ENCODE measurements at places on chromosomes 6 and 20.
A peak's percentile ranks its signal among the peaks of the same experiment; 100 is the strongest.

DNA sequence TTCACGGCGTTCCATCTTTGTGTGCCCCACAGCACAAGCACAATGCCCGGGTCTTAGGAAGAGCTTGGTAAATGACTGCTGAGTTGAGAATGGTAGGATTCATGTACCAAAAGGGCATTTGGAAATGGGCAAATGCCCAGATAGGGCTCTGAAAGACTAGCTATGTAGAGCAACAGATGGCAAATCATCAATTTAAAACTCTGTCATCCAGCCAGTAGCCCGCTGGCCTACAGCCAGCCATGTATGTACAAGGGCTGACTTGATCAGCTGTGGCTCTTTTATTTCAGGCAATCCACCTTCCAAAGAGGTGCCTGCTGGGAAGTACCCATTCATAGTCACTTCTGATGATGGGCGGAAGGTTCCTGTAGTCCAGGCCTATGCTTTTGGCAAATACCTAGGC is 35.1 kb downstream of the NT5E start:
- peaks cover 8% of the 10 kb centered on the region for H3K36me3 ChIP-seq
- H3K4me3 ChIP-seq, result no peak overlapping the region
- peaks cover 25% of the 10 kb centered on the region for H3K4me1 ChIP-seq
- H3K27ac ChIP-seq, result no peak overlapping the region
- DNase-seq, result no peak

DNA sequence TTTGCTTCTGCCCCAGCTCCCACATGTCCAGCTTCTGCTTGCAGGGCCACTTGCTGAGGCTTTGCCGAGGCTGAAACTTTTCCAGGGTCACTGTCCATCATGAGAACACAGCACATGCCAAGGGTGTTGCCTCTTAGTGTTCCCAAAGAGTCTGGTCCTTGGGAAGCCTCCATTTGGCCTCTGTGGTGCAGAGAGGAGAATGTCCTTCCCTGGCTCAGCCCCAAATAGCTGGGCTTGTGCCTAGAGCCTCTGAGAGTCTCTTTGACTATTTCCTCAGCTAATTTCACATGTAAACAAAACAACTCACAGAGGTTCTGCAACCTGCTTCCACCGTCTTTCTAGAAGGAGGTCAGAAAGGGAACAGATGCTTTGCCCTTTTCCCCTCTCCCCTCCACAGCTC is 40.4 kb upstream of the RAB23 start:
- peaks cover 2% of the 10 kb centered on the region for H3K27me3 ChIP-seq
- H3K4me3 ChIP-seq, result no peak overlapping the region
- H3K36me3 ChIP-seq, result no peaks in the 10 kb centered on the region
- H3K27ac ChIP-seq, result no peak overlapping the region

DNA sequence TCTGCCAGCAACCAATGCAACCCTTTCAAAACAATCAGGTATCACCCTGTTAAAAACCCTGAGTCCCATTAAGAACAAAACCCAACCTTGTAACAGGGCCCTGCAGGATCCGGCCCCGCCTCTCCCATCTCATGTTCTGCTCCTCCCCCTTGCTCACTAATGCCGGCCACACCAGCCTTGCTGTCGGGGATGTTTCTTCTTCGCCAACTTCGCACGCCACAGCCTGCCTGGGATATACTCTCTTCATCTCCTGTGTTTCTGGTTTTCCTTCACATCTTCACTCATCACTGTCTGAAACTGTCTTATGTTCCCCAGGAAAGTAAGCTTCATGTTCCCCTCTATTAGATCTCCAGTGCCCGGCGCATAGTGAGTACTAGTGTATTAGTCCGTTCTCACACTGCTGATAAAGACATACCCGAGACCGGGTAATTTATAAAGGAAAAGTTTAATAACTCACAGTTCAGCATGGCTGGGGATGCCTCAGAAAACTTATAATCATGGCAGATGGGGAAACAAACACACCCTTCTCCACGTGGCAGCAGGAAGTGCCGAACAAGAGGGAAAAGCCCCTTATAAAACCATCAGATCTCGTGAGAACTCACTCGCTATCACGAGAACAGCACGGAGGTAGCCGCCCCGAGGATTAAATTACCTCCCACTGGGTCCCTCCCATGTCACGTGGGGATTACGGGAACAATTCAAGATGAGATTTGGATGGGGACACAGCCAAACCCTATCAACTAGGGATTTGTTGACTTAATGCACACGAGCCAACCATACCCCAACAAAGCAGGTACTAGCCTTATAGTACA is 5.1 kb downstream of the TP53RK start:
- H3K27me3 ChIP-seq, result no peaks in the 10 kb centered on the region
- no peak overlapping the region for H3K27ac ChIP-seq
- no peak overlapping the region for H3K4me3 ChIP-seq
- no peaks in the 10 kb centered on the region for H3K36me3 ChIP-seq
- no peak for DNase-seq

GRCh38 chr20:1855690-1856089 is 39.5 kb upstream of the SIRPA start:
- peaks cover 18% of the 10 kb centered on the region for H3K4me1 ChIP-seq
- no peak overlapping the region for H3K27ac ChIP-seq
- no peaks in the 10 kb centered on the region for H3K27me3 ChIP-seq
- H3K36me3 ChIP-seq, result peaks cover 3% of the 10 kb centered on the region

GRCh38 chr6:6331946-6332601 is 11.6 kb upstream of the F13A1 start:
- H3K4me3 ChIP-seq, result no peak overlapping the region
- DNase-seq, result no peak
- no peak overlapping the region for H3K27ac ChIP-seq
- no peaks in the 10 kb centered on the region for H3K36me3 ChIP-seq
- no peaks in the 10 kb centered on the region for H3K27me3 ChIP-seq

DNA sequence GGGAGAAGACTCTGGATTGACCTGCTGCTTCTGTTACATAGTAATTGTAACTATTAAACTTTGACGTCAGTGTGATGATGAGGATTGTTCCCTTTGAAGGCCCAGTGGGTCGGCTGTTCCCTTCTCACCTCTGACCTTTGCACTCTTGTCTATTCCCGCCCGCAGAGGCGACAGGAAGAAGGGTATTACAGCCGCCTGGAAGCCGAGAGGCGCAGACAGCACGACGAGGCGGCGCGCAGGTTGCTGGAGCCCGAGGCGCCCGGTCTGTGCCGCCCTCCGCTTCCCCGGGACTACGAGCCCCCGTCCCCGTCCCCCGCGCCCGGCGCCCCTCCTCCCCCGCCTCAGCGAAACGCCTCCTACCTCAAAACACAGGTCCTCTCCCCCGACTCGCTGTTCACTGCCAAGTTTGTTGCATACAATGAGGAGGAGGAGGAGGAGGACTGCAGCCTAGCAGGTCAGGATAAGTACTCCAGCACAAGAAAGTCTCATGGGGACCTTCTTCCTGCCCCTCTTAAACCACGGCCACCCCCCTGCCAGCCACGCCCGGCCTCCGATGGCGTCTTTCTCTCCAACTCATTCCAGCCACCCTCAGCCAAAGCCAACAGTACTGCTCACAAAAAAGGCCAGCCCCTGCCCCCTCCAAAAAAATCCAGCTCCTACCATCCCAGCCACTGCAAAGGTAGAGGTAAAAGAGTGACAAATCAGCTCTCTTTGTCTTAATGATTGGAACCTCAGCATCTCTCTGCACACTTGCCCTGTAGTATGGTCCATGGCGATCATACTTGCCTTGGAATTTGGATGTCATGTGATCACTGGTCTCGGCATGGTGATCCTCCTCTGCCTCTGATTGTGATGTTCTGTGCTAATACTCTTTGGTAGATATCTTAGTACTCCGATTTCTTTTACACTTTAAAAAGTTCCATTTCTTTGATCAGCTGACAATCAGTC is 31.6 kb upstream of the KIF25 start:
- no peaks in the 10 kb centered on the region for H3K4me1 ChIP-seq
- peaks cover 4% of the 10 kb centered on the region for H3K36me3 ChIP-seq
- no peak overlapping the region for H3K27ac ChIP-seq
- H3K27me3 ChIP-seq, result no peaks in the 10 kb centered on the region
- no peak overlapping the region for H3K4me3 ChIP-seq
- no peak for DNase-seq

GRCh38 chr6:125357515-125358256 is 55.9 kb upstream of the HDDC2 start:
- no peak for DNase-seq
- H3K4me1 ChIP-seq, result peaks cover 4% of the 10 kb centered on the region
- no peak overlapping the region for H3K4me3 ChIP-seq
- H3K27me3 ChIP-seq, result peaks cover 30% of the 10 kb centered on the region

GRCh38 chr20:57716202-57716601 is 6.4 kb upstream of the PMEPA1 start:
- H3K27me3 ChIP-seq, result no peaks in the 10 kb centered on the region
- peaks cover 7% of the 10 kb centered on the region for H3K4me1 ChIP-seq
- no peak overlapping the region for H3K4me3 ChIP-seq

GRCh38 chr20:34547844-34548613 is 10.5 kb upstream of the MAP1LC3A start:
- DNase-seq, result no peak
- no peak overlapping the region for H3K4me3 ChIP-seq
- no peaks in the 10 kb centered on the region for H3K36me3 ChIP-seq
- no peak overlapping the region for H3K27ac ChIP-seq
- peaks cover 14% of the 10 kb centered on the region for H3K27me3 ChIP-seq

DNA sequence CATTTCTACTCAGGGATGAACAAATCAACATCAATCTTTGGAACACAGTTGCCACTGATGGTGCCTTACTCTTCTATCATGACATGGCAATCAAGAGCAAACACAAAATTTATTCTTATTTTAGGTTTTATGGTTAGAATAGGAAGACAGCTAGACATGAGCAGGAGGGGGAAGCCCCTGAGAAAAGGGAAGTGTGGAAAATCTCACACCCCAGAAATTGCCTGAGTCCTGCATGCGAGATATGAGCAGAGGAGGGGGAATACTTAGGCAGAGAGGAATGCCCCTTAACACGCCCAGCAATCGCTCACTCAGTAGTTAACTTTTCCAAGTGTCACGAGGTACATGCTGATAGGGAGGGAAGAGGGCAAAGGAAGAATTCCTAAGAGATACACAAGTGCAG is 79.3 kb downstream of the PLG start:
- no peak for DNase-seq
- H3K27ac ChIP-seq, result no peak overlapping the region
- no peaks in the 10 kb centered on the region for H3K36me3 ChIP-seq
- no peaks in the 10 kb centered on the region for H3K4me1 ChIP-seq
- no peak overlapping the region for H3K4me3 ChIP-seq

DNA sequence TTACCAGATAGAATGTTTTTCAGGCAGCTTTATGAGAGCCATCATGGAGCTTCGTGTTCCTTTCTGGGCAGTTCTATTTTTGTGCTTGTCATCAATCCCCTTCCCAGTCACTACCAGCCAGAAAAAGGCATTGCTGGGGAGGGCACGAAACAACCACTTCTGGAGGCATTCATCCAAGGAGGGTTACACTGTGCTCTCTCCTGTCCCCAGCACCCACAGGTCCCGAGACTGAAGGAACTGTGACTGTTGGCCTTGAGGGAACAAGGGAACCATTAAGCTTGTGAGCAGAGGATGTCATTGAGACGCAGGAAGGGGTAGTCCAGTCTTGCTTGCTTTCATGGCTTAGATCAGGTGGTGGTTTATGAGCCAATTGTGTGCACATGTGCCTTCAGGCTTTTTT is 20.1 kb upstream of the ENPP5 start:
- no peaks in the 10 kb centered on the region for H3K36me3 ChIP-seq
- no peak for DNase-seq
- no peak overlapping the region for H3K4me3 ChIP-seq
- no peaks in the 10 kb centered on the region for H3K4me1 ChIP-seq
- peaks cover 11% of the 10 kb centered on the region for H3K27me3 ChIP-seq
- no peak overlapping the region for H3K27ac ChIP-seq

GRCh38 chr6:51129043-51129442 is 310.4 kb downstream of the TFAP2B start:
- H3K36me3 ChIP-seq, result no peaks in the 10 kb centered on the region
- DNase-seq, result no peak
- H3K27ac ChIP-seq, result no peak overlapping the region
- H3K4me1 ChIP-seq, result no peaks in the 10 kb centered on the region
- no peak overlapping the region for H3K4me3 ChIP-seq
- no peaks in the 10 kb centered on the region for H3K27me3 ChIP-seq

DNA sequence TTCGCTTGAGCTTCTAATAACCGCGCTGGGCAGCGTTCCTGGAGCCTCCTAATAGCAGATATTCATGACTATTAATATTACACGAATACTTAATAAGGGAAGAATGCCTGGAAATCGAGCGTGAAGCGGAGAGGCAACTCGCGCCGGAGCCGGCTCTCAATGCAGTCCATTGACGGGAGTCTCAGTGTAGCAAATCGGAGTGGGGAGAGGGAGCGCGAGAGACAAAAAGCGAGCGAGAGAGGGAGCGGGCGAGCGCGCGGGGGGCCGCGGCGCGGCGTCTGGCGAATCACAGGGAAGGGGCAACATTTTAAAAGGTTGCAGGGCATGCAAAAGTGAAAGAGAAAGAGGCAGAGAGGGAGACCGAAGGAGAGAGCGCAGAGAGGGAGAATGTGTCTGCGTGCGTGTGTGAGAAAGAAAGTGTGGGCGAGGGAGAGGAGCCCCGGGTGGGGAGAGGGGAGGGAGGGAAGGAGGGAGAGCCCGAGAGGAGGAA is 2.9 kb downstream of the TFAP2A start:
- peaks cover 48% of the 10 kb centered on the region for H3K4me1 ChIP-seq
- peak overlapping the region; percentile 91 for H3K4me3 ChIP-seq
- peak overlapping the region; percentile 63 for H3K27ac ChIP-seq
- H3K27me3 ChIP-seq, result peaks cover 74% of the 10 kb centered on the region

GRCh38 chr6:10385524-10386132 is 29.2 kb downstream of the TFAP2A start:
- peaks cover 64% of the 10 kb centered on the region for H3K27me3 ChIP-seq
- no peak overlapping the region for H3K27ac ChIP-seq
- H3K4me1 ChIP-seq, result peaks cover 18% of the 10 kb centered on the region

DNA sequence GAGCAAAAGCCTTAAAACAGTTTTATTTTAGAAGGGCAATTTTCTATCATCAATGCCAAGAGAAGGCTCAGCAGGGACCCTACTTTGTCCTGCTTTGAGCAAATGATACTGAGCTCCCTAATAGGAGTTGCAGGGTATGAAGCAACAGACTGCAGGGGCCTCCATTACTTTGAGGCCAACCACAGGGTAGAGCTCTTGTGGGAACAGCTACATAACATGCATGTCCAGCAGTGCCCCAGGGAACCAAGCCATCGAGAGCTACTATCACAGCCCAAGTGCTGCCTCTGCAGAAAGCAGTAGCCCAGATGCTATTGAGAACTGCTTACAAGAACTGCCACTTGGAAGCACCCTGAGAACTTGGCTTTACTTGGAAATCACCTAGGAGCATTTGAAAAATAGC is 222.1 kb downstream of the LAMA2 start:
- no peaks in the 10 kb centered on the region for H3K36me3 ChIP-seq
- H3K4me1 ChIP-seq, result no peaks in the 10 kb centered on the region
- DNase-seq, result no peak
- H3K27ac ChIP-seq, result no peak overlapping the region

GRCh38 chr6:48747471-48747870 is 636.5 kb upstream of the PTCHD4 start:
- H3K4me3 ChIP-seq, result no peak overlapping the region
- H3K4me1 ChIP-seq, result no peaks in the 10 kb centered on the region
- DNase-seq, result no peak
- no peaks in the 10 kb centered on the region for H3K36me3 ChIP-seq

All from naive thymus-derived CD8-positive, alpha-beta T cell (primary cell).